ENCODE measurements at places on chromosomes 5 and 9. TPM values are rescaled to one million over a fixed set of nuclear protein-coding genes. Genes with fewer than 3 reads are reported as not detected.

- DNase-seq: no peak
These were observed 461.3 kb downstream of the ENC1 start for GRCh38 chr5:74179179-74179578.

GRCh38 chr5:108743846-108744245 lies 3.9 kb upstream of the FER start:
- DNase-seq: no peak

Gene ARPC5L
- total RNA-seq: 38.2 TPM

Gene BOD1
- total RNA-seq: 87.4 TPM

Gene PLAC8L1
- 3.8 TPM for total RNA-seq

Gene C9orf153
- total RNA-seq: not detected

Gene GMCL2
- total RNA-seq: not detected

Gene GPRIN1
- total RNA-seq: 11.5 TPM
